Activated naive CD8-positive, alpha-beta T cell treated with anti-CD3 and anti-CD28 coated beads, Interleukin-2, amount 50 U/mL, for 16 hours (primary cell): ENCODE measurements at places on chromosomes 1 and 21.

DNA sequence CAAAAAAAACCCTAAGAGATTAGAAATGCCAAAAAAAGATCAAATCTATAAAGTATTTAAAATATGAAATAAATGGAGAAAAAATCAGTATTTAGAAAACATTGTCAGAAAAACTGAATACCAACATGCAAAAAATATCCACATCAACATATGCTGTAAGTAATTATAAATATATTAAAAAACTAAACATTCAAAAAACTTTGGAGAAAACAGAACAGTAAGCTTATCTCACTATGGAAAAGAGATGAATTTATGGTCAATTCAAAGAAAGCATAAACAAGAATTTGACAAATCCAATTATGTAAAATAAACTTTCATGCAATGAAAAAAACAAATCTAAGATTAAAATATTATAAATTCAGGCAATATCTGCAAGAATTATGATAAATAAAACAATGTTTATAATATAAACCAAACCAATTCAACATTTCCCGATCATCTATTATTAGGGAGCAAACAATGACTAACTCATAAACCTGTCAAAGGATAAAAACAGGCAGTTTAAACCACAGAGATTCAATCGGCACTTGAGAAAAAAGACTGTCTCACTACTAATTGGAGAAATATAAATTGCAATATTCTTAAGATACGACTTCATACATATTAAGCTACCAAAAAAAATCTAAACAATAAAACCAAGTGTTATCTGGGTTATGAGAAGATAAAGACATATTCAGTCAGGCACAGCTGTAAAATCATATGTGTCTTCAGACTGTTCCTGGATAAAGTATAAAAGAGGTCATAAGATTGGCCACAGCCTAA, 21.8 kb downstream of the EYA3 start:
- DNase-seq: no peak

- no peak for DNase-seq
Observed at GRCh38 chr1:81594206-81594605, 206.5 kb upstream of the ADGRL2 start.

GRCh38 chr21:44708866-44709425, 2.4 kb downstream of the TSPEAR start:
- DNase-seq: no peak

DNA sequence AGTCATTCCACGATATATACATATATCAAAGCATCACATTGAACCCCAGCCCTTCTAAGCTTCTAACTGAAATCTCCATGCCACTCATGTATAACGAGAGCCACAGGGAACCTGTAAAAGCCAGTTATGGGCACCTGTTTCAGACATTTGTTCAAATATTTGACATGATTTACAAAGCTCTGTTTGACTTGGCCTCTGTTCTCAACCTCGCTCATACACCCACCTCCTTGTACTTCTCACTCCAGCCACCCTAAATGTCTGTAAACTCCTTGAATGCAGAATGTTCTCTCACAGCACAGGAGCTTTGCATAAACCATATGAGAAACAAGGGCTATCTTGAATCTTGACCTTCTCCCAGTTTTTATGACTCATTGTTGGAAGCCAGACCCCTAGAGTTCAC, 36.9 kb upstream of the CD2 start:
- DNase-seq: no peak

GRCh38 chr1:163399976-163400601, 78.3 kb downstream of the NUF2 start:
- DNase-seq: no peak

DNA sequence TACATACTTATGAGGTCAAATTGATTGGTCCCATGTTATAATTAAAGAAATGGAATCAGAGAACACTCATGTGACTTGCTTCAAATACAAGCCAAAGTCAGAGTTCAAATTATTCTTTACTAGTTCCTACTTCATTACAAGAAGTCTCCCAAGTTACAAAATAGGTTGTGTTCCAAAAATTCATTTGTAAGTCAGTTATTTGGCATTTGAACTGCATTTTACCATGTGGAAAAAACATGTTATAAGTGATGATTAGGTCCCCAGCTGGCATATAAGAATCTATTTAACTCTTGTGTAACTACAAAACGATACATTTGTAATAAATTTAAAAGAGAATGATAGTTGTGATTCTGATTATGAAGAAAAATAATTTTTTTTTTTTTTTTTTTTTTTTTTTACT, 124.1 kb downstream of the DISP1 start:
- DNase-seq: no peak

GRCh38 chr1:28925350-28925891, 11.1 kb downstream of the EPB41 start:
- no peak for DNase-seq
